ENCODE measurements at places on chromosomes 12 and 14.
A peak's percentile ranks its signal among the peaks of the same experiment; 100 is the strongest.

- DNase-seq = no peak
Observed at GRCh38 chr12:77213319-77213718, 147.9 kb upstream of the E2F7 start.

- no peak for DNase-seq
Observed at GRCh38 chr12:124713041-124713435, 145.6 kb upstream of the NCOR2 start.

DNA sequence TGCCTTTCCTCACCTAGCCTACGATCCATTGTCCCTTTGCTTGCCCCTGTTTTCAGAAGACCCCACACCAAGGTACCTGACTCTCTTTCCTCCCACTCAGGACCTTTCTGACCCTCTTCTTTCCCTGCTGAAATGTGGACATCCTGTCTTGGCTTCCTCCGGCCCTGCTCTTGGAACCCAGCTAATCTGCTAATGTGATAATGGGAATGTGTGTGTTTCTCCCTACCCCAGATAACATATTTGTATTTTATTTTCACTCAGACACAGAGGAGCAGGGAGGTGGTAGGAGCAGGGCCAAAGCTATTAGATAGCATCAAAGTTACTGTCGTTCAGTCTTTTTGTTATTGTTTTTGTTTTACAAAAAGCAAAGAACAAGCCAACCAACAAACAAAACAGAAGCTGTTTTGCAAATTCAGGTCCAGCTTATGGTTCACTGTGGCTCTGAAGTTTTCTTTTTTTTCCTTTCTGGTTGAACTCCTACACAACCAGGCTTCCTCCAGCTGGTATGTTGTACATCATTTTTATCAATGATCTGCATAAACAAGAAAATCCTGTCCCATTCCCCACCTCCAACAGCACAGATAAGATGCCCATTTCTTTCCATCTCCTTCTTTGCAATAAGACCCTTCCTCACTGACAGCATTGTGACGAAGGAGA is 137.3 kb downstream of the C12orf75 start:
- no peak for DNase-seq

DNA sequence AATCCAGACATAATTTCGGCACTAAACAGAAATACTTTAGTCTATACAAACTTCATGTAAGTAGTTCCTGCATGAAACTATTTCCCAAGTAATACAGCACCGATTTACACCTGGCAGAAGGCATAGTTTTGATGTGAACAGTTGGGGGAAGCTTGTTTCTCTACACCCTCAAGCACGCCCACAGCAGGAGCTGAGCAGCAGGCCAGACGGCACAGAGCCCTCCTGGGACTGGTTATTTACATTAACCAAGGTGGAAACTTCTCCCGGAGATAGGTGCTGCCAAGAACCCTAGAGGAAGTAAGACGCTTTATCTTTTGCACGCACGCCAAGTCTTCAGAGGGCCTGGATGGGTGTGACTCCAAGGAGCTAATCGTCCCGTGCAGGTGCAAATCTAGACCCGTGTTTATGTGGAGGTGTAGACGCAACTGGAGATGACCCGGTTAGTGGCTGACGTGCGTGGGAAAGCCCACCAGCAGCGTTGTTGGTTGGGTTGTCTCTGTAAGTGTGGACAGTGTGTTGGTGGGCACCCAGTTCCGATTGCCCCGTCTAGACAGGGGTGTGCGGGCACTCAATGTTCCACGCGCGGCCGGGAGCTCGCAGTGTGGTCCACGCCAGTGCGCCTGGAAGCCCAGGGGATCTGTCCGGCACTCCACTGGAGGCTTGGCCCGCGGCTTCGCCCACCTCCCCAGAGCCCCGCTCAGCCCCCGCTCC is 767 bp upstream of the TCP11L2 start:
- DNase-seq = no peak

DNA sequence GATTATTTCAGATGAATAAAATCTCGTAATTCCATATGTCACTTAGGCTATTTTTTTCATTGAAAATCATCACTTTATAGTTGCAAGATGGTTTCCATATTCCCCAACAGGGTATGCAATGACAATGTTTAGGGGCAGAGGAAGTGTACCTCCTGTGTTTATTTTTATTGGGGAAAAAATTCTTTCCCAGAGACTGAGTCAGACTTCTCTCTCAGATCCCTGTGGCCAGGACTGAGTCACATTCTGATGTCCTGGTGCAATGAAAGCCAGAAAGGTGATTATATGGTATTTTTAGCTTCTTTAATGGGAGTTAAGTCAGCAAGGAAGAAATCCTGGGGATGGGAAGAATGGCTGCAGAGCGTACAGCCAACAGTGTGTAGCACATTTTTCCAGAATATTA is 196.9 kb upstream of the ALG10 start:
- DNase-seq = peak; percentile 79

- no peak for DNase-seq
Observed at GRCh38 chr12:120800665-120801064, 75.0 kb downstream of the ACADS start.

DNA sequence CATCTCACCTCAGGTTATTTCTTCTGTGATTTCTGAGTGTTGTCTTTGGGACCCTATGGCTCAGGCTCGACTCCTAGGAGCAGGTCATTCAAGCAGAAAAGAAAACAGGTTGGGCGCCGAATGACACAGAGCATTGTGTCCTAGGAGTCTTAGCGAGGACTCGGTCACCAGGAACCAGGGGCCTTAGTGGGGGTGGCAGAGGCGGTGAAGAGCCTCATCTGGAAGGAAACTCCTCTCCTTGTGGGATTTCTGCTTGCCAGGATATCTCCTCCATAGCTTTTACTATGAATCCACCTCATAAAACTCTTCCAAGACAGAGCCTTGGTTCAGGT is 630 bp downstream of the PLEKHH1 start:
- DNase-seq = no peak

- DNase-seq = no peak
Observed at GRCh38 chr12:109393437-109394345, 46.0 kb downstream of the MYO1H start.

- no peak for DNase-seq
Observed at GRCh38 chr12:71708658-71709057, 22.8 kb downstream of the TMEM19 start.

GRCh38 chr12:26636710-26637328 is 196.2 kb downstream of the ITPR2 start:
- DNase-seq = no peak

GRCh38 chr14:21917699-21918436 is 244.2 kb upstream of the OR4E1 start:
- peak; percentile 27 for DNase-seq

DNA sequence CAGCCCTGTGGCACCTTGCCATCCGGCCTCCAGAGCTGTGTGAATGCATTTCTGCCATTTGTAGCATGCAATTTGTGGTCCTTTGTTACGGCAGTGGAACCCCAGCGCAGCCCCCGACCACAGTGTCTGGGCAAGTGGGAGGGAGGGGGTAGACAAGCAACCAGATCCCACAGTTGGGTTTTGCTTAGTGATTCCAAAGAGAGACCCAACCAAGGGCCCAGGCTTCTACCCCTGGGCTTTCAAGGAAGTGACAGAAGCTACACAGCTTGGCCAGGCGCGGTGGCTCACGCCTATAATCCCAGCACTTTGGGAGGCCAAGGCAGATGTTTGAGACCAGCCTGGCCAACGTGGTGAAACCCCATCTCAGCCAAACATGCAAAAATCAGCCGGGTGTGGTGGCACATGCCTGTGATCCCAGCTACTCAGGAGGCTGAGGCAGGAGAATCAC is 17.8 kb downstream of the ZBTB42 start:
- DNase-seq = no peak

DNA sequence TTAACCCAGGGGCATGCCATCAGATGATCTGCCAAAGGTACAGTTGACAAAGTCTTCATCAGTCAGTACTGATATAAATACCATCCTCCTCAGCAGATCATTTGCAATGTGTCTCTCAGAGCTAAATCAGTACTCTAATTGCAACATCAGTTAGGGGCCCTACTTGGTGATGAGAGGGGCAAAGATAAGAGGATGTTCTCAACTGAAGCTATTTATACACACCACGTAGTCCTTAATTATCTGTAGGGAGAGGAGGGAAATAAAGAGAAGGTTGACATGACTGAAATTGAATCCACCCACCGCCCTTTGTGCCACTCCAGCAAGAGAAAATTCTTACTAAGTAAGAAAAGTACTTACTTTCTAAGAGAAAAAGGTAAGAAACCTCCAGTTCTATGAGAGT is 157.8 kb upstream of the NUDT4 start:
- no peak for DNase-seq

DNA sequence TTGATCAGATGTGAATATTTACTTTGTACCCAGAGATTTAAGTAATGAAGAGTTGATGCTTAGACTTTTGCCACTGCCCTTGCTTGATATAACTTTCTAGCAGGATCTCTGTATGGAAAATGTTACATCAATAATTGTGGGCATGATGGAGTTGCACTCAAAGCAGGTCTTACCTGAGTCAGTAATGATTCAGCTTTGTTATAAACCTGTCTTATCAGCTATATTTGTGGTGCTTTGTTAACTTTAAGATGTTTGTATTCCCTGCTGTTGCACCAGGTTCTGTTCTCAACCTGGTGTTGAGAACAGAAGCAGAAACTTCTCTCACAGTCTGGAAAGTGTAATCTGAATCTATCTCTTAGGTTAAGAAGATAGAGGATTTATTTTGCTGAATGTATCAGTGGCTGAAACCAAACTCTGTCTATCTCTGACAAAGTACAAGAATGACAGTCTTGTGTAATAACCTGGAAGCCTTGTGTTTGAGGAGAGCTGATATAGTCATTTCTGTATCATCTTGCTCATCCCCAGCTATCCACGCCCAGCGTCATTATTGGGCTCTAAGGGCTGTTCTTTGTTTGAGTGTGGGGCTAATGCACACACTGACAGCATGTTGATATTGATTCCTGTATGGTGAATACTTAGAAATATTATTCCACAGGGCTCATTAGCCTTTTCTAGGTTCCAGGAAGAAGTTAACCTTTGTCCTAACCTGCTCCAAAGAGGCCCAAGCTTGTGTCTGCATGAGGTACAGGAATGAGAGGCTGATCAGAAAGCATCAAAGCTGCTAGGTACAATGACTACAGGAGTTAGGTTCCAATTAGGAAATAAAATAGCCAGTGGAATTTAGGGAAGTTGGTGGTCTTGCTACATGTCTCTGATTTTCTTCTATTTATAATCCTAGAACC is 3.6 kb downstream of the AKAP6 start:
- no peak for DNase-seq

- peak; percentile 35 for DNase-seq
Observed at GRCh38 chr12:123972457-123973401, at the start of the genes CCDC92 and ZNF664. TSS of gene CCDC92 (minus strand) at chr12:123972831. CDS start at chr12:123944305, 28,526 bp downstream. TSS of gene ZNF664 (plus strand) at chr12:123973215. CDS start at chr12:124012145, 38,930 bp downstream.

DNA sequence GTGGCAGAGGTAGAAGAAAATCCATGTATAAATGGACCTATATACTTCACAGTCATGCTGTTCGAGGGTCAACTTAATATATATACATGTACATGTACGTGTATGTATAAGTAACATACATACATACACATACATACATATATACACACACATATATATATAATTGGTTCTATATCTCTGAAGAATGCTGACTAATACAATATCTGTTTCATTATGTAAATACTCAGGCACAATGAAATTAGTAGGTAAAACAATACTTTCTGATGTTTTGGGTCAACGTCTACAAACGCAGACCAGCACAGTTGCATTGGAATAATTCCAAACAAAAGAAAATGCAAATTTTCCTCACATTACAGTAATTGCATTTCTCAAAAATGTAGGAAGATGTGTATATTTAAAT is 202.7 kb upstream of the DAAM1 start:
- DNase-seq = no peak

GRCh38 chr12:82818271-82819035 is 131.7 kb downstream of the TMTC2 start:
- DNase-seq = no peak

DNA sequence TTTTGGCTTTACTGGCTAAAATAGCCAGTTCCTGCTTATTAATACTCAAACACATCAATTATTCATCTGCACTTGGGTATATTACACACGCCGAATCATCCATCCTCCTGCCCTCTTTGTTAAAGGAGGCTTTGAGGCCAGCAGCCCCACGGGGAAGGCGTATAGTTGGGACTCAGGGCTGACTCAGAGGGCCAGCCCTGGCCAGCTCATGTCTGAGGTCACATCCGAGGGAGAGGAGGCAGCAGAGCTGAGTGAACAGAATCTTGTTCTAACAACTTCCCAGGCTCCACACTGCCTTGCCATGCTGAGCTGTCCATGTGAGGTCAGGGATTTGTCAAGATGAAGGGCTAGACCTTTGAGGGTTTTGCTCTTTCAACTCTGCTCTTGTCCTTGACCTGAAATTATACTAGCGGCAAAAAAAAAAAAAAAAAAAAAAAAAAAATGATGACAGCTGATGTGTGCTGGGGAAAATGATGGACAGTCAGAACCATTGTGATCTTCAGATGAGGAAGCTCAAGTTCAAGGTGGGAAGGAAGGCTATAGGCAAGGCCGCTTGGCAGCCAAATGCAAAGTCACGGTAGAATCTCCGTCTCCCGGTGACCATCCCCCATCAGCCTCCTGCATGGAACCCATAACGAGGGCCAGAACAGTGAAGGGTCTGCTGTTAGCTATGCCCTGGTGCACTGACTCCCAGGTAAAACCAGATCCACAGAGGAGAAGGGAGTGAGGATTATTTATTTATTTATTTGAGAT is 12.5 kb upstream of the MARK3 start:
- peak; percentile 74 for DNase-seq

DNA sequence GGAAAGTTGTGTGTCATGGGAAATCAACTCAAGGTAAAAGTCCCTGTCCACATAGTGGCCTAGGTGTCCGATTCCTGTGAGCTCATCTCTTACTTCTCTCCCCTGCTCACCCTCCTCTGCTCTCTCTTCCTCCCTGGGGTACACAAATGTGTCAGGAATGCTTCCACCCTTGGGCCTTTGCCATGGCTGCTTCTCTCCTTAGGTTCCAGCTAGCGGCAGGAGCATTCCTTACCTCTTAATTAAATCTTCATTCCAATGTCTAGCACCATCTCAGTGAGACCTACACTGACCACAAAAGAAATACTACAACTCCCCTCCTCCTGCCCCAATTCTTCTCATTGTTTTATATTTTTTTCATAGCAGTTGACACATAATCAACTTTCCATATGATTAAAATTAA is 298.6 kb downstream of the PDZRN4 start:
- peak; percentile 1 for DNase-seq

DNA sequence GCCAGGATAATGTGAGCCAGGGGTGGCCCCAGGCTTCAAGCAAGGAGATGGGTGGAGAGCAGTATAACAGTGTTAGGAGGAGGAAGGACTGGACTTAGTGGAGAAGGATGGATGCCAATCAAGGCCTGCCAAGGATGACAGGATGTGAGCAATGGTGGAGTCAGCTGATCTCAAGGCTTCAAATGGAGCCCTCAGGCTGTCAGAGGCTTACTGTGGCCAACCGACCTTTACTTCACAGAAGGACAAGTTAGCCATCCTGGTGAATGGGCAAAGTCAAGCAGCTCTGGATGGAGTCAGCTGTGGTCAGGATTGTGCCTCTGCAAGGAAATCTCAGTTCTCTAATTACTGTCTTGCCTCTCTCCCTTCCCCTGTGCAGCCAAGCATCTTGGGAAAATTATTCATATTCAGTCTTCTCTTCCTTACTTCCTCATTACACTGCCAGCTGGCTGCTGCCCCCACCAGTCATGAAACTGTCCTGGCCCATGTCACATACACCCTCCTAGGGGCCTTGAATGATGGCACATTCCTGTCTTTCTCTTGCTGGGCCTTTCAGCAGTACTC is 7.6 kb upstream of the STAT6 start:
- no peak for DNase-seq

- no peak for DNase-seq
Observed at GRCh38 chr12:124183172-124183571, 111.7 kb upstream of the RFLNA start.

- no peak for DNase-seq
Observed at GRCh38 chr12:52149182-52149641, 42.6 kb downstream of the KRT80 start.

- peak; percentile 85 for DNase-seq
Observed at GRCh38 chr14:99755629-99756603, 37.3 kb upstream of the EML1 start.

- DNase-seq = no peak
Observed at GRCh38 chr12:114820796-114821195, 136.8 kb upstream of the TBX3 start.

All from HS-27A (cell line).